Activated T-cell treated with anti-CD3 and anti-CD28 coated beads, Interleukin-2, amount 50 U/mL, for 1 hour (primary cell): ENCODE measurements at places on chromosomes 4 and X.

DNA sequence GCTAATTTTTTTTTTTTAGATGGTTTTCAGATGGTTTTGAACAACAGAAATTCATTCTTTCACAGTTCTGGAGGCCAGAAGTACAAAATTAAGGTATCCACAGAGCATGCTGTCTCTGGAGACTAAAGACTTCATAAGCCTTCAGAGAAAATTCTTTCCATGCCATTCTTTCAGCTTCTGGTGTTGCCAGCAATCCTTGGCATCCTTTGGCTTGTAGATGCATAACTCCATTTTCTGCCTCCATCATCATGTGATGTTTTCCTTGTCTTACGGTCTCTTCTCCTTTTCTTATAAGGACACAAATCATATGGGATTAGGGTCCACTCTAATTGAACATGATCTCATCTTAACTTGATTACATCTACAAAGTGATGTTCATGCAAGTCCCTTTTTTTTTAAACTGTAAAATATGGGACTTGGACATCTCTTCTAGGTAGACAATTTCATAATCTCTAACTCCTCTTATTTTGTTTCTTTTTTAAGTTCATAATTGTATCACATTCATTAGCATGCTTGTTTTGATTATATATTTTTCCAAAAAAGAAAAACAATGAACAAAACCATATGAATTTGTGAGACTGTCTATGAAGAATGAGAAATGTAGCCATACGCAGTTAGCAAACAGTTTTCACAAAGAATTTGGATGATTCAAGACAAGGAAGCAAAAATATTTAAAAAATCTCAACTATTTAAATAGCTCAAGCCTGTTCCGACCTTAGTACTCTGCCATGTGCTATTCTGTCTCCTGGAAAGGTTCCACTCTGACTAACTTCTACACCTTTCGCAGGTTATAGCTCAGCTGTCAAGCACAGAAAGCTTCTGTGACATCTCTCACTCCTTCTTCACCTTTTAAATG lies 53.1 kb upstream of the GIMD1 start:
- no peak for DNase-seq

DNA sequence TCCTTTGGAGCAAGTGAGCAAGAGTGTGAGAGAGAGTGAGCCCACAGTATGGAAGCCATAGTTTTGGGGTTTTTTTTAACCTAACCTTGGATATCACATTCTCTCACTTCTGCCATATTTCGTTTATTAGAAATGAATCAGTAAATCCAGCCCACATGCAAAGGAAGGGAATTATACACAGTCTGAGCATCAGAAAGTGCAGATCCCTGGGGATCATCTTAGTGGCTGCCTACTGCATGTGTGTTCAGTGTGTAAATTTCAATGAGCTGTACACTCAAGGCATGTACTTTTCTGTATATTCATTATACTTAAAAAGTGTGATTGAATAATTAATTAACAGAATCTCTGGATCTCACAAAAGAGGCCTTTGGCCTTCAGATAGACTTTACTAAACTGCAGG lies 133.8 kb upstream of the PRPS2 start:
- no peak for DNase-seq

- DNase-seq = no peak
Measured at GRCh38 chr4:55186123-55186522, 60.7 kb upstream of the KDR start.

- DNase-seq = peak; percentile 78
Measured at GRCh38 chrX:48508400-48509244, at the start of gene PORCN. TSS of gene PORCN (plus strand) at chrX:48508992. CDS start at chrX:48509821, 829 bp downstream.

- DNase-seq = no peak
Measured at GRCh38 chrX:134236626-134237614, at the start of gene CCDC160. TSS of gene CCDC160 (plus strand) at chrX:134237182. CDS start at chrX:134244801, 7,619 bp downstream.

GRCh38 chr4:10101671-10102473 lies 14.7 kb downstream of the WDR1 start:
- no peak for DNase-seq

DNA sequence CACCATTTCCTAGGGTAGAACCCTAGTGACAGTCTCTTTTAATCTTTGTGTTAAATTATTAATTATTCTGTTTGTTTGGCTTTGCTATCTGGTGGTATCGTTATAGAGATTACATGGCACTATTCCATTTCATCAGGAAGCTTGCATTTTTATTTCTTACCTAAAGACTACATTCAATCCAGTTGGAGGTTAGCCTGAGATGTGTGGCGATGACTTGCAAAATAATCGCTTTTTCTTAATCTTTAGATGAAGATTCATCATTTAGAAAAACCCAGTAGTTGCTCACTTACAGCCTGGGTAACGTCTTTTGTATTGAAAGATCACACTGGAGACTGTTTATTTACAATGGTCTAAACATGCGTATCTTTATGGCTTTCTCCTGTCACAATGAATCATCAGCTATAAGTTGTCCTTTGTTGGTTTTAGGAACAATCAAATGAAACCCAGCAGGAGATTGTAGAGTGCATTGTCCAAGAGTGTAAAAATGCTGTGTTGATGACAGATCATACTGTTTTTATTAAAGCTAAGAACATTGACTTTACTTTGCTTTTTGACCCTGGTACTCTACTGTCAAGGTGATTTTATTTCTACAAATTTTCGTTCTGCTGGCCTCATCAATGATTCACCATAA lies 281.7 kb upstream of the PITX2 start:
- no peak for DNase-seq

GRCh38 chrX:17689971-17690409 lies 47.3 kb upstream of the SCML1 start:
- no peak for DNase-seq

GRCh38 chr4:139736661-139737060 lies 71.0 kb downstream of the MGST2 start:
- no peak for DNase-seq

DNA sequence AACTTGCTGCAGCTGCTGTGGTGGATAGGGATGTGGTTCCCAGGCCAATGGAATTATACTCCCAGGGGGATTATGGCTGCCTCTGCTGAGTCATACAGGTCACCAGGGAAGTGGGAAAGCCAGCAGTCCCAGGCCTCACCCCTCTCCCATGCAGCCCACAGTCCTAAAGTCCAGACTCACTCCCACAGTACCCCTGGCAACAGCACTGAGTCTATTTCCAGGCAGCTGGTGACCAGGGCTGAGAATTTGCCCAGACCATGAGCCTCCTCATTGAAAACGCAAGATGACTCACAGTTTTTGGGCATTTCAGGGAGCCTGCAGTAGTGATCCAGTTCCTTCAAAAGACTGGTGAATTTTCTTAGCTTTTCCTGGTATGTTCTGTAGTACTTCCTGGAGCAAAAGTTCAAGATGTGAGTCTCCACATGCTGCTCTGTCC lies 137.6 kb downstream of the NPNT start:
- DNase-seq = no peak

- no peak for DNase-seq
Measured at GRCh38 chr4:56464581-56464980, 2.8 kb upstream of the SRP72 start.

DNA sequence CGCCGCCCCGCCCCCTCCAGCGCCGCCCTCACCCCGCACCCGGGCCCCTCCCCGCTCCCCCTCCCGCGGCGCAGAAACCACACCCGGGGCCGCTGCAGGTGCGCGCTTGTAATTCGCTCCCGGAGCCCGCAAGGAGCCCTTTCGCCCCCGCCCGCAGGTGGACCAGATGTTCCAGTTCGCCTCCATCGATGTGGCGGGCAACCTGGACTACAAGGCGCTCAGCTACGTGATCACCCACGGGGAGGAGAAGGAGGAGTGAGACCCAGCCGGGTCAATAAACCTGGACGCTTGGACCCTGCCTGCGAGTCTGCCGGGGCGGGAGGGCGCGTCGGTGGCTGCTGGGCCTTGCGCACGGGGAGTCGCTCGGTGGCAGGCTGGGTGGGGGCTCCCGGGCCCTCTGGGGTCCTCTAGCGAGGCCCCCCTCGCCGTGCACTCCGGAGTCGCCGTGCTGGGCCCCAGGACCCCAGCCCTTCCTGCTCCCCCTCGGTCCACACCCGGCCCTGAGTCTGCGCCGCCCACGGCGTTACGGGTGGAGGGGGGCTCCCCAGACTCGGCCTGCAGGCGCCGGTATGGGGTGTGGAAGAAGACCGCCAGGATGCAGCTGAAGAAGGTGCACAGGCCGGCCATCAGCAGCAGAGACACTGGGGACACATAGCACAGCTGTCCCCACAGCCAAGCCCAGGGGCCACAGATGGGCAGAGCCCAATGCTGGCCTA lies 7.1 kb downstream of the SLC49A3 start:
- peak; percentile 50 for DNase-seq

- no peak for DNase-seq
Measured at GRCh38 chr4:178275671-178276360, 833.6 kb upstream of the AGA start.

GRCh38 chr4:10226756-10227155 lies 110.2 kb upstream of the WDR1 start:
- no peak for DNase-seq

DNA sequence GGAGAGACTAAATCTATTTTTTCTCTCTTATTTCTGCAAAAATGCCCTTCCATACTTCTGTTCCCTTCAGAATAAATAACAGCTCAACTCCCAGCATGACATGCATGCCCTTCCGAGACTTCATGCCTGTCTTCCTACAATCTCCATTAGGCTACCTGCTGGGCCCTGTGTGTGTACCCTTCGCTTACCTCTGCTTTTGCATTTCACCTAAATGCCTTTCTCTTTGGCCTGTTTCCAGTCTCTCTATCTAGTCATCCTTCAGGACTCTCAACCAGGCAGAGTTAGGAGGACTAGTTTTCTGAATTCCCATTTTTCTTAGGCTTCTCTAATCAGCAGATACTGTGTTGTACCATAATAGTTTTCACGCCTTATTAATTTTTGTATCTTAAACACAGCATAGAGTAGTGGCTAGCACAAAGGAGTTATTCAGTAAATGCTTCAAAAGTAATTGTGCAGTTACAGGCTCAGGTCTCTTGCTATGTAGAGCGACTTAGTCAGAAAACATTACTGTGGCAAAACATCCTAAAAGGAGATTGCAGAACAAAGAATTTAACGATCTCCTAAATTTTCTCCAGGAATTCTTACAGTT lies 20.5 kb downstream of the SEPTIN11 start:
- no peak for DNase-seq

DNA sequence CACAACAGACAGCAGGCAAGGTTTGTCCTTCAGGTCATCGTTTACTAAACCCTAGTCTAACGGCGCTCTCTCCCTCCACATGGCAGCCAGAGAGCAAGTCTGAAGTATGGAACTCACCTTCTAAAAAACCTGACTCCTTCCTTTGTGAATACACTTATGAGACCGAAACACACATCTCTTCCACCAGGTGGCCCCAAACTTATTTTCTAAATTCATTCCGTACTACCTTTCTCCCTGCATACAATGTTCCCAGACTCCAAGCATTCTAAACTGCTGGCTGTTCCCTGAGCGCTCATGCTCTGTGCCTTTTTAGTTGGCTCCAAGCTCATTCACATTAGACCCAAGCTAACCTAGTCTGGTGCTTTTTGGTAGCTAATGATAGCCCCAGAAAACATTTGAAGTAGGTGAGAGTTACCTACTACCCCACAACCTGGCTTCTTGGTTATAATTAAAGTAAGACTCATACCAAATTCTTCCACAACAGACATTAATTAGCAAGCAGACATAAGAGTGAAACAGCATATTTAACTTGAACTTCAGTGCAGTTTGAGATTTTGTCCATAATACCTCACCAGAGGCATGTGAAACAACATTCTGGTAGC lies 67.6 kb upstream of the DCLK2 start:
- no peak for DNase-seq

DNA sequence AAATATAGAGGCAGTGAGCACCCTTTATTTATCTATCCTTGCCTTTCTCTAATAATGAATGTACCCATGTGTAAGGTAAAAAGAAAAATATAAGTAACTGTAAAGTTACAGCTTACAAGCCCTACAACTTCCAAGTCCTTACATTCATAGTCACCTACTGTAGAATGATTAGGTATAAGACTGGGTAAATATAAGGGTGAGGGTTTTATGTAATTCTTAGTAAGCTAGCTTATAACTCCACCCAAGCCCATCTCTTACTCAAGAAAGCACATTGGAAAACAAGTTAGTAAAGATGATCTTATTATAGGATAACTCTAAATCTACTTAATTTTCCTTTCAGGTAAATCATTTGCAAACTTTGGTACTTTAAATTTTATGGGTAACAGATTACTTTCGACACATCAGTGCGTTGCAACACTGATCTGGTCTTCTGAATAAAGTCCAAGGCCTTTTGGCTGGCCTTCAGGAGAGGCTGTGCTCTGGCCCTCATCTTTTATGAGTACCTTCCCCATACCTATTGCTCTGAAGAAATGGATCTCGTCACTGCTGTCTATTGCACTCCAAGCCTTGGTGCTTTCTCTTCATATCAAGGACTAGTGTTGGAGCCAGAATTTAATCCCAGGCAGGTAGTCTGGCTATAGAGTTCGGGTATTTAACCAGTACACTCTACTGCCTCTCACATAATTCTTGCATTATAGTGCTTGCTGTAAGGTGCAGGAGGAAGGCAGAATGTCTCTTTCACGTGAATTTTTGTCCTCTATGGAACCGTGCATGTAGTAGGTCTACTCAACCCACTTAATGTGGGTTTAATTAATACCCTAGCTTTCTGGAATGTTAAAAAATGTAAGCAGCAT lies 443.6 kb upstream of the AR start:
- no peak for DNase-seq

DNA sequence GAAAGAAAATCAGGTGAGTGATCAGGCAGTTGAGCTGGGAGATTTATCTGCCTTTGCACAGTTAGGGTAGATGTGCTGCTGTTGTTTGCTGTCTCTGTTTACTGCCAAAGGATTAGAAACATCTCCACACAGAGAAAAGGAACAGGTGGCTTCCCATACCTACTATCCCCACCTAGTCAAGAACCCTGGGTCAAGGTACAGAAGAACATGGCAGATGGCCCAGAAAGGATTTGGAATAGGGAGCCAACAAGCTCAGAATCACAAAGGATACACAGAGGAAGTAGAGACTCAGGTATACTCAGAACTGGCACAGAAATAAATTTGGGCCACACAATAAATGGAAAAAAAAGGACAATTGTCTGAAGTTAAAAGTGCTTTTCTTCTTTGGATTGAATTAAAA lies 64.3 kb downstream of the TIGD2 start:
- no peak for DNase-seq

GRCh38 chrX:122863067-122863466 lies 321.0 kb upstream of the GRIA3 start:
- DNase-seq = no peak

- DNase-seq = no peak
Measured at GRCh38 chrX:102712981-102713625, 855 bp downstream of the GPRASP2 start.

GRCh38 chrX:110204986-110205385 lies 112.9 kb downstream of the AMMECR1 start:
- DNase-seq = no peak

- DNase-seq = no peak
Measured at GRCh38 chr4:174377613-174378012, 93.9 kb downstream of the CEP44 start.
